Brain pericyte (primary cell): ENCODE measurements at places on chromosomes 16 and 17.

DNA sequence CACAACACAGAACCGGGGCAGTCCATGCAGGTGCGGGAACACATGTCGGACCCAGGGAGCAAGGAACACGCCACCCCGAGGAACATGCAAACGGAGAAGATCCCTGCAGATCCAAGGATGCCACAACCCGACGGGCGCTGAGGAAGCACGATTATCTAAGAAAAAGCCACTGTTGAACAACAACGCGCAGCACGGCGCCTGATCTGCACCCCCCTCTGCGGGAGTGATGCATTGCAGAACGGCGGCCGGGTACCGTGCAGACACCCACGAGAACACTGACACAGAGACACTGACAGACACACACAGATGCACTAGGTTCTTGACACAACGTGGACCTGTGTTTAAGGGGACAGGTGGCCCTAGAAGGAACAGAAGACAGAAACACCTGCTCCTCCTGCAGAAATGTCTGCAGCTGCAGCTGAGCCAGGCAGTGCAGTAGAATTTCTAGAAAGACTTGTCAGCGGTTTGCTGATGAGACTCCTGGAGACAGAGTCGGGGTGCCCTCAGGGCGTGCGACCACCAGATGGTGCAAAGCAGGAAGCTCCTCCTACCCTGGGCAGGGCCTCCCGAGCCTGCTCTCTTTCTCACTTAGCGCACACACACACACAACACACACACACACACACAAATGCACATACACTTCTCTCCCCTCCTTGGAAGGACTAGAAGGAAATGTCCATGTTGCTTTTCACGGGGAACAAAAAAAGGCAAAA, 7.5 kb downstream of the NPTX1 start:
- DNase-seq = no peak

DNA sequence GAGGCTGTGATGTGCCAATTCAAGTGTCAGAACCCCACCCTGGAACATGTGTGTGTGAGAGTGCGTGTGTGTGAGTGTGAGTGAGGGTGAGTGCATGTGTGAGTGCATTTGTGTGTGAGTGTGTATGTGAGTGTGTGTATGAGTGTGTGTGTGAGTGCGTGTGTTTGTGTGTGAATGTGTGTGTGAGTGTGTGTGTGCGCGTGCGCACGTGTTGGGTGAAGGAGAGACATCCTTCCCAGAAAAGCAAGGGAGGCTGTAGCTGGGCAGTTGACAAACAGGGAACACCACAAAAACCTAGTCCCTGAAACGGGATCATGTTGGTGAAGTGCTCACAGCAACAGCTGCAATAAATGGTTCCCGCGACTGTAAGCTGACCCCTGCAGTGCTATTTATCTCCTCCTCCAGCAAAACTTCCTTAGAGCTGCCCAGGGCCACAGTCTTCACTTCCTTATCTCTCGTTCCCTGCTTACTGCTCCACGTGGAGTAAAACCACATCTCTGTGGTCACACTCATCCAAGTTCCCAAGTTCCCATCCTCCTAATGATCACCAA, 40.1 kb upstream of the RPL38 start:
- no peak for DNase-seq

DNA sequence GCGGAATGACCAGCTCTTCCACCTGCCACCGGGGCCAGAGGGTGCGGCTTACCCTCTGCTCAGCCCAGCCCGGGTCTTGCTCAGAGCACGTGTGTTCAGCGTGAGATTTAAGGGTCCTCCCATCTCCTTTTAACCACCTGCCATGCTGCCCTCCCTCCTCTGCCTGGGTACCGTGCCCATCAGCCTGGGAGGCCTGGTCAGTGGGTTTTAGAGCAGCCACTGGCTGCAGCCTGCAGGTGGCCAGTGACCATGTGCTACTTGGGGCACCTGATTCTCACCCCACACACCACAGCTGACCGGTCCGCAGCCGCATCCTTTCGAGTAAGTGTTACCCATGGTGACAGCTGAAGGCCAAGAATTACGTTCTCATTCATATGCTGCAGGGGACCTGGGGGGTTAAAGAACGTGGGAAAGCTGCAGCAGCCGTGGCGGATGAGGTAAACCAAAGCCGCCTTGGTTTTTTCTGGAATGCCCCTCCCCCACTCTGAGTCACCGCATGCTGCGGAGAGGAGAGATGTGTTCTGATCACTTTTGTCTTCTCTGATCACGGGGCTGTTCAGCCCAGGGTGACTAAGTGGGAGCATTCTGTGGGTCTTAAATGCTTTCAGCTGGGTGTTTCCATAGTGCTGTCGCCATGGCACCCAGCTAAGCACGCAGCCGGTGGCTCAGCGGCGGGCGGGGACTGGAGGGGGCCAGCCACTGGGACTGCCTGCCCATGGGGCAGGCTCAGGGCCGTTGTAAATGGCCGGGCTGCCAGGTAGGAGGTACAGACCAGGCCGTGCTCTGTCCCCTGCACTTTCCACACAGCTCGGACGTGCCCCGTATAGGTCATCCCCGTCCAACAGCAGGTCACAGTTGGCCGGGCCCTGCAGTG, 59.8 kb downstream of the BAIAP2 start:
- peak; percentile 95 for DNase-seq

DNA sequence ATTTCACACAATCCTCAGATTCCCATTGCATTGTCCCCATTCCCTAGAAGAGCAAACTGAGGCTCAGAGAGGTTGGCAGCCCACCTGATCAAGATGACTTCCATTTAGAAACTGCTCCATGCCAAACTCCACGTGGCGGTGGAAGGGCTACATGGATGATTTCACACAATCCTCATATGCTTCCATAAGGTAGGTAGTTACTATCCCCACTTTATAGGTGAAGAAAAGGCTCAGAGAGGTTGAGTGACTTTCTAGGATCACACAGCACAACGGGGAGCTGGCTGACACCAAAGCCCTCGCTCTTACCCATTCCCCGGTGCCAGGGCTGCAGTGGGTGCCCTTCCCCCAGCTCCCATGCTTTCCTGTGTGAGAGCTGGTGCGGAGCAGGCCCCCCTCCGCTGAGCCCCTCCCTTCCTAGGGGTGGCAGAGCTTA, 9.7 kb upstream of the GINS2 start:
- no peak for DNase-seq

DNA sequence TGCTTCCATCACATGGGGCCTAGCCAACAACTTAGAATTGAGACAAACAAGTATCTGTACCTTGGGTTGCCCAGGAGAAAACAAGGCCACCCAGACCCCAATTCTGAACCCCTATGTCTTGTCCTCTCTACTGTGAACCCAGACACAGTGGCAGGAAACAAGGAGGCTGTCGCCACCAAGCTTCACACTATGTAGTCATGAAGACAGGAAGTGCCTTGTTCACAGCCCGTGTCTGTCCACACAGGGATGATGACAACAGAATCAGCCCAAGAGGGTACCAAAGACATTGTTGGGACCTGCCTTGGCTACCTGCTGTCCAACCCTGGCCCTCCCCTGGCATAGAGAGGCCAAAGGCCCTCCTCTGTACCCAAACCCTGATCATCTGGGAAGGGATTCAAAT, 84.8 kb downstream of the CDYL2 start:
- DNase-seq = no peak

DNA sequence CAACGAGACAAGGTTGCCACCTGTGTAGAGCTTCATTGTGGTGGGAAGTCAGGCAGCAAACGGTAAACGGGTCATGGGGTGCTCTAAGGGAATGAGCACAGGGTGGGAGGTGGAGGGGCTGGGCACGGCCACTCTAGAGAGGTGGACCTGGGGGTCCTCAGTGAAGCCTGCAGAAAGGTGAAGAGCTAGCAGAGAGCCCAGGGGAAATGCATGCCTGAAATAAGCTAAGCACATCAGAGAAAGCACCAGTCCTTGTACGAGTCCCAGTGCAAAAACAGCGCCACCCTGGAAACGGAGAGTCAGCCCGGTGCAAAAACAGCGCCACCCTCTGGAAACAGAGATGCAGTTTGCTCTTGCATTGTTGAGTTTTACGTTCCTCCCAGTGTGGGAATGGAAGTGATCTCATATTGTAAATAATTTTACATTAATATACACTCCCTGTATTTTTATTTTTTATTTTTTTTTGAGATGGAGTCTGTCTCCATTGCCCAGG, 65.0 kb downstream of the TBC1D16 start:
- DNase-seq = no peak
